Mesenteric fat pad (tissue), 1 donor: ENCODE measurements at places on chromosomes 3 and 15. TPM values are rescaled to one million over a fixed set of nuclear protein-coding genes. Genes with fewer than 3 reads are reported as not detected.

Gene PGBD4
- total RNA-seq: 0.96 TPM

Gene SAMD7
- not detected for total RNA-seq

DNA sequence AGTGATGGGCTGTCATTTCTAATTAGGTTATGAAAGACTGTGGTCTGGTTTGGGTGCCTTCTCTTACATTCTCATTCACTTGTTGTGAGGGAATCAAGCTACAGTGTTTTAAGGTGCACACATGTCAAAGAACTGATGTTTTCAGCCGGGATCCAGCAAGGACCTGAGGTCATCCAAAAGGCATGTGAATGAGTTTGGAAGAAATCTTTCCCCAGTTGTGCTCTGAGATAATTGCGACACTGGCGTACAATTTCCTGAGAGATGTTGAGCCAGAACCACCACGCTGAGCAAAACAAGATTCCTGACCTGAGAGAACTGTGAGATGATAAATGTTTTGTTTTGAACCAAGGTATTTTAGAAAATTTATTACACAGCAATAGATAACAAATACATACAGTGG lies 295.3 kb upstream of the SLITRK3 start:
- no peak for DNase-seq

DNA sequence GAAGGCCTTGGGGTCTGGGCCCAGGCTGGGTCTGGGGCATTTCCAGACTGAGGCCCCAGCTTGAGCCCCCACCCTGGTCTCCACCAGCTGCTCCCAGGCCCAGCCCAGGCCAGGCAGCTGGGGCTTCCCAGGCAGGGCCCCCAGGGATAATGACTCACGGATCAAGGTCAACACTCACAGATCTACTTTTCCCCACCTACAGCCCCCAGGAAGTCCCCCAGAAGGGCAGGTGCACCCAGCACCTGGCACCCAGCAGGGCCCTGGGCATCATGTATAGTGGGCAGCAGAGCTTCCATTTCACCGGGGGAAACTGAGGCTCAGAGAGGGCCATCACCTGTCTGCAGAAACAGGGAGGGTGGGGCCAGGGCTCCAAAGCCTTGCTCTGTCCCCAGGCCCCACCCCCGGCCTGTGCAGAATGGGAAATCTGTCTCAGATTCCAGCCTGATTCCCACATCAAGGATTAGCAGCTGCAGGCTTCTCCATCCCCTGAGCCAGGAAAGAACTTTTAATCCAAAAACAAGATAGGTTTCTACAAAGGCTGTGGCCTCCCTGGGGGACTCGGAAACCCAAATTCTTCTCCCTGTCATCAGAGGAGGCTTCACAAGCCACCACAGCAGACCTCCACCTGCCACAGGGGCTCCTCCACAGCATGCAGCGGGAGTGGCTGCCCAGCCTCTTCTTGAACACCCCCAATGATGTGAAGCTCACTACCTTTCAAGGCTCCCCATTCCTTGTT lies 49.8 kb downstream of the IQSEC1 start:
- DNase-seq: no peak

DNA sequence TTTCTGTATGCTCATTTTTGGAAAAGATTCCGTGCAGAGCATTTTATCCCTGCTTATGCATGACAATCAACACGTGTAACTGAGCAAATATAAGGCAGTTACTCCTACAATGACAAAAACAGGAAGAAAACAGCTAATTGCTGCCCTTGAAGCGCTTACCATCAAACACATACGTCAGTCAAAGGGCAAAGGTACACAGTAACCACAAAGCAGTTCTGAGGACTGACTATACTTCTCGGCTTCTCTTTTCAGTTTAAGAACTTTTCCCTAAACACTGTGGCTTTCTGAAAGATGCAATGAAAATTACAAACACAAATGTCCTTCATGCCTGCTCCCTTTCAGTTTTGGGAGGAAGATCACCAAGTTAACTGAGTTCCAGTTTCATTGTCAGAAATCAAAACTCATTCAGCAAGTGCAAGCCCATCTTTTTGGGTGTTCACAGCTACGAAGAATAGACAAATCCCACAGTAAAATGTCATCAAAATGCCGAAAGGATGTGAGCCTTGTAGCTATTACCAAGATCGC lies 602.8 kb downstream of the FOXP1 start:
- no peak for DNase-seq

- DNase-seq: no peak
These were observed 56.4 kb upstream of the ARRDC4 start for GRCh38 chr15:97903971-97904572.

DNA sequence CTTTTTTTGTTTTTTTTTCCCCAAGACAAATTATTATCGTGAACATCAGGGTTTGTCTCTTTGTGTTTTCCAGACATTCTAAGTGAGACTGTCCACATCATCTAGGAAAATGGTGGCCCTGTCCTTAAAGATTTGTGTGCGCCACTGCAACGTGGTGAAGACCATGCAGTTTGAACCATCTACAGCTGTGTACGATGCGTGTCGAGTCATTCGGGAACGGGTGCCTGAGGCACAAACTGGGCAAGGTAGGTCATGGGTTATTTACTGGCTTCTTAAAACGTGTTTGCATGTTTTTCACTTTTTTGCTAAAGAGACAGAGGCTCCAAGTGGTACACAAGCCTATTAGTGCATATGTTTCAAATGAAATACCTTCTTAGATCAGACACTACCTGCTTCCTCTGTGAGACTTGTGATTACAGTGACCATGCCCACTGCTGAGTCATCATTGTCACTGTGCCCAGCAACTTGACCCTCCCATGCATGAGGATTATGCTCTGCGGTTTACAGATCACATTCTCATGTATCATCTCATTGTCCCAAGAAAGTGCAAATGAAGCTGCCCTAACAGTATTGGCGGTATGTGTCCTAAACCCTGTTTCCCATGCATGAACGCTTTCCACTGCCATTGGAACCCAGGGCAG lies 395.2 kb upstream of the TPM1 start:
- no peak for DNase-seq

DNA sequence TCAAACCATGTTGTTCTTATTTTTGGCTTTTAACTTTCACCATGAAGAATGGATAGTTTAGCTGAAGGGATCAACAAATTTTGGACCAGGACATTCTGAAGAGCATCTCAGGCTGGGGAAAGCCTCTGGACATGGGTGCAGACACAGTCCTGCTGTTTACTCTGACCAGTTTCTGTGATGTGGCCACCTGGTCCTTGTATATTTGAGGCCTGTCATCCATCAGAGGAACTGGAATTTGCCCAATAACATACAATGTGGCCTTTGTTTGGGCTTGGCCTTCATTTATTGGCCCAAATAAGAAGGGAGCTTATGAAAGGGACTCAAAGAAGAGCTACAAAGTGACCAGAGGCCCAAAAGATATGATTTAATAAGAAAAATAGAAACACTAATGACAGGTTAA lies 127.9 kb downstream of the MYRIP start:
- DNase-seq: no peak
